ENCODE measurements at places on chromosomes 1 and 21.

GRCh38 chr1:85093644-85094043 is 45.3 kb upstream of the MCOLN3 start:
- no peak for DNase-seq

DNA sequence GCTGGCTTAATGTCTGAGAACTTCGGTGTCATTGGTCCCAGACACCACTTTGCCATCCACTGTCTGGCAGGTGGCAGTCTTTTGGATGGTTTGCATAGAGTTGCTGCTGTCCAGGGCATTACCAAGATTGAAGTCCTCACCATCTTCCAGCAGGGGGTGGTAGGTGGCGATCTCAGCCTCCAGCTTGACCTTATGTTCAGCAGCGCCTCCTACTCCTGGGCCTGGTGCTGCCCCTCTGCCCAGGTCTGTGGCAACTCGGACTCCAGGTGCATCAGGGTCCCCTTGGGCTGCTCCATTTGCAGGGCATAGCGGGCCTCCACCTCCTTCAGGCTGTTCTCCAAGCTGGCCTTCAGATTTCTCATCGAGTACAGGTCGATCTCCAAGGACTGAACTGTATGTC is 573.3 kb upstream of the NCAM2 start:
- DNase-seq, result no peak

DNA sequence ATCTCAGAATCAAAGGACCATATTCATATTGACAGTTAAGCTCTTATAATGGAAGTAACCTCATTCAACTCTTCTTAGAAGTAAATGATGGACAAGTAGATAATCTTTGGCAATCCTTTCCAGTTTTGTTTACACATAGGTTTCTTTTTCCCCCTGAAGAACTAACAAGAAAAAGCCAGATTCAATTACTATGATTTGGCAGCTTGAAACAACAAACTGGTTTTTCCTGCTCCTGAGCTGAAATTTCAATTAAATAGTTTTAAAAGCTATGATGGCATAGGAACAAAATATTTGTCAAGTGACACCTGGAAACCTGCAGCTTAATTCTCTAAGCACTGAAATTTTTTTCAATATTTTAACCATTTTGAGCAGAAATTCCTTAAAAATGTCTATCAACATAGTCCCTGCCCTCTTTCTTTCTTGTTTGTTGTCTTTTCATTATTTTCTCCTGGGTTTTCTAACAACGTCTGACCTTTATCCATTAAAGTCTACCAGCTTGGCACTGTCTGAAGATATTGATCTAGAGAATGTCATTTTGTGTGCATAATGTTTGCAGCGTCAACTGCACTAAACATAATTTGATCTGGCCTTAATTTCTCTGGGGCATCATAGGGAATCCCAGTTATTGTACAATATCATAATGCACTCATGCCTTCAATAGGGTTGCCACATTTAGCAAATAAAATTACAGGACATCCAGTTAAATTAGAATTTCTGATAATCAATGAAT is 4.0 kb upstream of the SLC35A3 start:
- no peak for DNase-seq

DNA sequence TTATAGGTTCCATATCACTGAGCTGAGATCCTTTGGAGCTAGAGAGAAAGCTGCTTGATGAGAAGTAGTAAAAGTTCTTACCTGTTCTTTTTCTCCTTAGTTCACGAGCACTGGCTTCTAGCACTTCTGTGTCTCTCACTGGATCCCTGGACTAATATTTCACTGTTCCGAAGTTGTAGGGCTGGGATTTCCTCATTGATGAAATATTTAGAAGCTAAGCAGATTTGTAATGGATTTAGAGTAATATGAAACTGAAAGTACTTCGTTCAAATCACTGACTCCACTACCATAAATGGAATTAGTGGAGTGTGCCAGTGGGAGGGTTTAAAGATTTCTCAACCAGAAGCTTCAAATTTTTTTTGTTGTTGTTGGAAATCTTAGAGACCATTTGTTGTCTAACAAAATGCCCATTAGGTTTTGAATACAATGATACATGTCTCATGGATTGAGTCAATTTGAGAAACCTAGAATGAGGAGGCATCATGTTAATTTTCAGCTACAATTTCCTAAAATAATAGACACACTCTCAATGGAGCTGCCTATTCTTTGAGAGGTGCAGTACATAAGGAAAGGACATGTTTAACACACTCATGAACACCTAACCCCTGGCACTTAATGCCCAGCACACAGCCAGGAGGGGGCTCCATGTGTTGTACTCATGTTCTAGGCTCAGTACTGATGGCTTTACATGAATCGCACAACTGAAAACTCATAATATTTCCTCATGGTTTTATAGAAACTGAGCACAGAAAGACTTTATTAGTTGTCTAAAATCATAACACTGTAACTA is at the start of gene GBP1:
Gene GBP1 (minus strand): TSS at position 130 of the 790 bp plus-strand sequence. CDS start 1,974 bp downstream, outside the sequence.
- DNase-seq, result no peak

DNA sequence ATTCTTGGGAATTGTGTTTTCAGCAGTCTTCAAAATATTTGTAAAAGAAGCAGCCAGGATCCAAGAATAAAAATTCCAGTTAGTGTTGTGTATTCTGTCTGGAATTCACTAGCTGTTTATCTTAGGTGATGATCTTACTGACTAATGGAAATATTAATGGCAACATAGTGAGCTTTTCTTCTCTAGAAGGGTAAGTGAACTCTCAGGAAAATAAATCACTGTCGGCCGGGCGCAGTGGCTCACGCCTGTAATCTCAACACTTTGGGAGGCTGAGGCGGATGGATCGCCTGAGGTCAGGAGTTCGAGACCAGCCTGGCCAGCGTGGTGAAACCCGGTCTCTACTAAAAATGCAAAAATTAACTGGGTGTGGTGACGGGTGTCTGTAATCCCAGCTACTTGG is 87.4 kb upstream of the KIF1B start:
- DNase-seq, result no peak

DNA sequence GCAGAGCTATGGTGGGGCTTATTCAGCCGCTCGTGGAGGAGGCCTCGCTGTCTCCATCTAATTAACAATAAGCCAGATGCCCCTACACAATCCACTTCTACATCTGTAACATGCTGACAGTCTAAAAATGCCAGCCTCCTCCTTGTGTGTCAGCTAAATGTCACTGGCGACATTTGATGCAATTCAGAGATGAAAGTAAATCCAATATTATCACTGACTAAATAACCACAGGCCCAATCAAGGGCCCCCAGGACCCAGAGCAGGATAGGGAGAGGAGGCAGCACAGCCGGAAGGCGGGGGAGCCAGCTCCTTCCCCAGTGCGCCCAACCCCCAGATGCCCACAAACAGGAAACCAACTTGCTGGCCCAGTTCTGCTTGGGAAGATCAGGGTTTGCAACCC is 76.6 kb downstream of the DMRTA2 start:
- DNase-seq, result no peak

DNA sequence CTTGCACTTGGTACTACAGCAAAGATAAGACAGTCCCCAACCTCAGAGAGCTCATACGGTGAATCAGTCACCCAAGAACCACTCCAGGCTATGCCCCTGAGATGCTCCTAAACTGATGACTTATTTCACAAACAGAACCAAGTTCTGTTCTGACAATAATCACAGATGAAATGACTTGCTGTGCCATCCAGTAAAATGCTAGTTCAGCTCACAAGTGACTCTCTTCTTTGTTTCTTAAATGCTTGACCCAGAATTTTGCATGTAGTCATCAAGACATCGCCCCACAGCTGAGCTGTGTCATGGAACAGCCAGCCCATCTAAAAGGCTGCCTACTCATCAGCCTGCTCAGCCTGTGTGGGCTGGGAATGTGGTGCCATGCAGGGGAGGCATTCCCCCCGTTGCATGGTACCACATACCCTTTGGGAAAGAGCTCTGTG is 6.1 kb upstream of the SLC19A2 start:
- no peak for DNase-seq

- no peak for DNase-seq
Observed at GRCh38 chr21:38968887-38969543, 163.3 kb downstream of the ETS2 start.

GRCh38 chr1:11670747-11671146 is 6.7 kb downstream of the FBXO6 start:
- DNase-seq, result no peak

- no peak for DNase-seq
Observed at GRCh38 chr21:42653231-42654061, at the start of gene PDE9A. PDE9A (plus strand) TSS chr21:42653621; CDS start chr21:42653815, 194 bp downstream.

DNA sequence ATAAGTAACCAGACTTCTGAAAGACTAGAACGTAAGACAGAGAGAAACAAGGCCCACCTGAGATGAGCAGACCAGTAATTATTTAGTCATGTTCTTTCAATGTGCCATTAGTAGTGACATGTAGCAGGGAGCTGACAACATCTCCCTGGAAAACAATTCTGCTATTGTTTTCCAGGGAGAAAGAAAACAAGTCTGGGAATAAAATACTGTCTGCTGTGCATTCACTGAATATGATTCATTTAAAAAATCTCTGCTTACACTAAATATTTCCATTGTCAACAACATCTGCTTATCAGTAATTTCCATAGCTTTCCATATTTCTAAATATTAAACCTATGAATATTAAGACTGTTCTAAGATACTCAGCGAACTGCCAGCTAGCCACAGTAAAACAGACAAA is 80.0 kb downstream of the VCAM1 start:
- DNase-seq, result no peak

DNA sequence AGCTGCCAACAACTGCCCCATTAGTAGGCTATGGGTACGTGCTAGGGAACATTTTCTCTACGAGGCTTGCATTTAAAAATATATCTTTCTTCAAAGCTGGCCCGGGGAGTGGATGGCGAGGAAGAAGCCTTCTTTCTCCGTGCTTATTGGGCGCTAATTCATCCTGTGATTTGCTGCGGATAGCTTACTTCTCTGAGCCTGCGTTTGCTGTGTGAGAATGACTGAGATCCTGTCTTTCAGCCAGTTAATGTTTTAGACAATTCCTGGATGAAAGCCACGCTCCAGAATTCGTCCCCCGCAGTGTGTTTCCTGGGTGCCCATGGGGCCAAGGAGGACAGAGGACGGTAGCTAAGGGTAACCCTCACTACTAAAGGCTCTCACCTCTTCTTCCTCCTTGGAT is 57.8 kb upstream of the TARBP1 start:
- no peak for DNase-seq

DNA sequence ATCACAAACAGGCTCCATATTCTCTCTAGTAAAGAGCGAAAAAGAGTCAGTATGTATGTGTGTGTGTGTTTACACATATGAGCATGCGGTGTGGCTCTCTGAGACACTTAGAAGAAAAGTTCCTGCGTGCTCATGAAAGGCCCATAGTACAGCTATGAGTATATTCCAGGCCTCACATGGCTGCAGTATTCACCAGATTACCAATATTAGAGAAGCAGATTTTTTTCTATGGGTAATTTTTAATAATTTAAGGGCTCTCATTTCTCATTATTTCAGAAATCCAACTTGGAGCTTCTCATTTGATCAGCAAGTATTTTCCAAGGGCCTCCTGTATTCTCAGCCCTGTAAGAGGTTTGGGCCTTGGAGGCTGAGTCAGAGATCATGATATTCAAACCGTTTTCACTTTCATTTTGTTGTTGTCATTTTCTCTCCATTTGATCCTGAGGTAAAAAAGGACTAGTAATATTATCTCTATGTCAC is 232.9 kb upstream of the SGIP1 start:
- DNase-seq, result no peak

GRCh38 chr1:93549131-93549530 is 101.2 kb downstream of the FNBP1L start:
- DNase-seq, result no peak

DNA sequence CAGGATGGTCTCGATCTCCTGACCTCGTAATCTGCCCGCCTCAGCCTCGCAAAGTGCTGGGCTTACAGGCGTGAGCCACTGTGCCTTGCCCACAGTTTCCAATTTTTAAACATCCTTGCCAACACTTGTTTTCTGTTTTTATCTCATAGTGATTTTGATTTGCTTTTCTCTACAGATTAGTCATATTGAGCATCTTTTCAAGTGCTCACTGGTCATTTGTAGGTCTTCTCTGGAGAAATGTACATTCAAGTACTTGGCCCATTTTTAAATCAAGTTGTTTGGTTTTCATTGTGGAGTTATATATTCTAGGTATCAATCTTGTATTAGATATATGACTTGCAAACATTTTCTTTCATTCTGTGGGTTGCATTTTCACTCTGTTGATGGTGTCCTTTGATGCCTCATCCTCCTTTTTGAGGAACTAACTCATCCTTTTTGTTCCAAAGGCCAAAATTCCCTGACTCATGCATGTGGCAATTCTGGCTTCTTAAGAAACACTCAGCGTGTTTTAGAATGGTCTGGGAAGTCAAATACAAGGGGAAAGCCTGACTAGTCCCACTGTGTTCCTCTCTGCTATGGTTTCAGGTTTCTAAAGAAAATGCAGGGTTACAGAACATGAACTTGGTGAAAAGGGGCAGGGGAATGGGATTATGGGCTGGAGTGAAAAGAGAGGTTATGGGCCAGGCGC is 37.3 kb downstream of the PTAFR start:
- no peak for DNase-seq

DNA sequence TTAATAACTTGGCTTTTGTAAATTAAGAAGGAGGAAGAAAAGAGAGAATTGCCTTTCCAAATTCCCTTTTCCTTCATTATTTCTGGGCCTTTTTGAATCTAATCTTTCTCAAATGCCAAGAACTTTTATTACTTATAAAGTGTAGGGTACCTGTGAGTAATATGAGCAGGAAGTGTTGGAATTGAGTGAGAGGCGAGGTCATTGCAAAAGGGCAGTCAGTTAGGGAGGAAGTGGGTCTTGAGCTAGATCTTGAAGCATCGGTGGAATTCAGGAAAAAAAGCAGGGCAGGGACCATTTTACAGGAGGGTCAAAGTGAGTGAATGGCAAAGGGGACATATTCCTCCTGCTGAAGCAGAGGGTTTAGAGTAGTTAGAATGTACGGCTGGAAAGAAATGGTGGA is 23.4 kb downstream of the DDI2 start:
- DNase-seq, result no peak

DNA sequence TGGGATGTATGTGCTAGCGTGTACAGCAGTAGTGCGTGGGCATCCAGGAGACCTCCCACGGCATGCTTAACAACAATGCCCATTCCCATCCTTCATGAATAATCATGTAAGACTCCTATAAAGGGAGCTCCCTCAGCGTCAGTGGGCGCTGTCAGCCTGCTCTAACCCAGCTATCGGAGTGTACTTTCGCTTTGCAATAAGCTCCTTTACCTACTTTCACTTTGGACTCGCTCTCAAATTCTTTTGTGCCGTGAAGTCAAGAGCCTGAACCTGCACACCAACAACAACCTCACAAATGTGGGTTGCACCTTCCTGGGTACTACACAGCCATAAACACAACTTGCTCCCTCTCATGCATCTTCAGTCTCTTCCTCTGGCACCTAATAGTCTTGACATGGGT is 114.8 kb upstream of the PAXBP1 start:
- no peak for DNase-seq

- no peak for DNase-seq
Observed at GRCh38 chr1:35590476-35591040, 17.4 kb downstream of the TFAP2E start.

DNA sequence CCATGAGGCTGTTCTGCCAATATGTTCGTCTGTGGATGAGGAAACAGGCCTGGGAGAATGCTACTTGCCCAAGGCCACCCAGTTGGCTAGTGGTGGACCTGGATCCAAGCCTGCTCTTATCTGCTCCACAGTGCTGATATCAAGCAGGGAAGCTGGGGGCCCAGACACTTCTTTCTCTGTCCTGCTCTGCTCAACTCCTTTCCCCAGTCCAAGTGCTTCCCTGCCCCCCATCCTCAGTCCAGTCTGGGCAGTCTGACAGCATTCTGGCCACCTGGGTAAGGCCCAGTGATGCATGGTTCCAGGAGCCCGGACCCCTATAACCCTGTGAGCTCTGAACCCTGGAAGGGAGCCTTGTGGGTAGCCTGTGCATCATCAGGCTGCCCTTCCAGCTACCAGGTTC is 4.2 kb upstream of the PAQR7 start:
- DNase-seq, result no peak

GRCh38 chr1:2605509-2606395 is 19.2 kb downstream of the PRXL2B start:
- DNase-seq, result no peak
